Activated T-helper 9 cell treated with anti-CD3 and anti-CD28 coated beads, Interleukin-2, amount 50 U/mL, for 16 hours (primary cell): ENCODE measurements at places on chromosomes 1 and 21.

GRCh38 chr1:7456722-7457082 is 314.4 kb upstream of the VAMP3 start:
- no peak for DNase-seq

DNA sequence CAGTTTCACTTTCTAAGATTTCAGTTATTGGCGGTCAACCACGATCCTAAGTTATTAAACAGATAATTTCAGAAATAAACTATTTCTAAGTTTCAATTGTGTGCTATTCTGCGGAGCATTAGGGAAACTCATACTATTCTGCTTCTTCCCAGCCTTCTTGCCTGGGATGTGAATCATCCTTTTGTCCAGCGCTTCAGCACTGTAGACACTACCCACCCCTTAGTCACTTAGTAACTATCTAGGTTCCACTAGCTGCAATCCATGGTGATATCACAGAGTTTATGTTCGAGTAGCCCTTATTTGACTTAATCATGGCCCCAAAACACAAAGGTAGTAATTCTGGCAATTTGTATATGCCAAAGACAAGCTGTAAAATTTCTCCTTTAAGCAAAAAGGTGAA is 279.9 kb upstream of the ADAMTS5 start:
- no peak for DNase-seq

DNA sequence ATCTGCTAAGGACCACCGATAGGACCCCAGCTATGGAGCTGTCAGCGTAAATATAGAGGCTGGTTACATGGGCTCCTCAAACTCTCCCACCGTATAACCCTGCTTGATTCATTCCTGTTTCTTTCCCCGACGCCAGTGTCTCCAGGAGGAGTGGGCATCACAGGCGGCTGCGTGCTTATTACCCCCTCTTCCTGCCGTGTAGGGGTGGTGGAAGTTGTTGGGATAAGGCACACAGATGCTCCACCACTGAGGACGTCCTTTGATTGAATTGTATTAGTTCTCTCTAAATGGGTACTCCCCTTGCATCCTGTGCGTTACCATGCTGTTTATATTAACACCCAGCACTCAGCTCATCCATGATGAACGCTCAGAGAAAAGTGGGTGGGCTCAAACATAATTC is 104.6 kb downstream of the ZBTB18 start:
- DNase-seq = no peak

- DNase-seq = no peak
Observed at GRCh38 chr1:203440771-203441170, 34.8 kb upstream of the PRELP start.

DNA sequence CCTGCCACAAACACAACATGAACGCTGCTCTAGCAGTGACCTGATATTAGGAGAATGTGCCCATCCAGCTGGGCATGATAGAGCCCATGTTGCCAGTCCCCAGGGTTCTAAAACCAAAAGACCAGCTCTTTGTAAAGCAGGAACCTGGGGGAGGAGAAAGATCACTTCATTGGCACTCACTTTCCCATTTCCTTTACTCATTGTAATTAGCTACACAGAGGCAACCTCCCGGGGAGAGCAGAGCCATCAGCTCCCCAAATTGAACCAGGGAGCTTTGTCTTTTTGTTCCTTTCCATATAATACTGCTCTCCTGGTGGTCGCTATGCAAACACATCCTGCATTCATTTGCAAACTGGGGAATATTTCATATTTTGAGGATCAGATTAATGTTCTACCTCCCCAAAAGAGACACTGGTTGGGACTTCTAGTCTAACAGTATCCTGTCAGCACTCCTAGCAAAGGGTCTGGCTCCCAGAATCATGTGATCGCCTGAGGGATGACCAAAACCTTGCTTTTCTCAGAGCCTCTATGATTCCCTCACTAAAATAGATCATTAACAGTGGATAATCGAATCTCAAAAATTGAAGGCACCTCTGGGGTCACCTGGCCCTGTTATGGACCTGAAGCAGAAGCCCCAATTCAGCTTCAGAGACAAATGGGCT is 76.7 kb upstream of the CD1D start:
- no peak for DNase-seq

DNA sequence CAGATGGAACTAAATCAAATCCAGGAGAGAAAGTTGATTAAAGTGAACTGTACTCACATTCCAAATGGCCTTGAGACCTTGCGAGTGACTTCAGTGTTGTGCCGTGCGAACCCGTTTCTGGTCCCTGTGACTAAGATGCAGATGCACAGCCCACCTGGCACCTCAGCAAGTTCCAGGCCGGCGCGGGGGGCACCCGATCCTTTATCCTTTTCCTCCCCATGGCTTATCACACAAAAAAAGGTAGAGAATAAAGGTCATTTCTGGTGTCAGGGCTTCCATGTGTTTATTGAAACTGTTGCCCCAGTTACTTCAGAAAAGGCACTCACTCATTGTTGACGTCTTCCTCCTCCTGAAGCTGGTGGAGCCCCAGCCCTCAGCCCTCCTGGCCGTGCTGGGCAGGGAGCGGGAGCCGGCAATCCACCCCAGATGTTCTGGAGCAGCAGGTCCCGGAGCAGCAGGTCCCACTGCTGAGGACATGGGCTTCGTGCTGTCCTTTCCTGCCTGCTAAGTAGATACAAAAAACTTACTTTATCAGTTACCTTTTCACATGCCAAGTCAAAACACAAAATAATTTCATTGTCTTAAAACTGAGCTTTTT is 53.0 kb downstream of the PCNT start:
- no peak for DNase-seq

DNA sequence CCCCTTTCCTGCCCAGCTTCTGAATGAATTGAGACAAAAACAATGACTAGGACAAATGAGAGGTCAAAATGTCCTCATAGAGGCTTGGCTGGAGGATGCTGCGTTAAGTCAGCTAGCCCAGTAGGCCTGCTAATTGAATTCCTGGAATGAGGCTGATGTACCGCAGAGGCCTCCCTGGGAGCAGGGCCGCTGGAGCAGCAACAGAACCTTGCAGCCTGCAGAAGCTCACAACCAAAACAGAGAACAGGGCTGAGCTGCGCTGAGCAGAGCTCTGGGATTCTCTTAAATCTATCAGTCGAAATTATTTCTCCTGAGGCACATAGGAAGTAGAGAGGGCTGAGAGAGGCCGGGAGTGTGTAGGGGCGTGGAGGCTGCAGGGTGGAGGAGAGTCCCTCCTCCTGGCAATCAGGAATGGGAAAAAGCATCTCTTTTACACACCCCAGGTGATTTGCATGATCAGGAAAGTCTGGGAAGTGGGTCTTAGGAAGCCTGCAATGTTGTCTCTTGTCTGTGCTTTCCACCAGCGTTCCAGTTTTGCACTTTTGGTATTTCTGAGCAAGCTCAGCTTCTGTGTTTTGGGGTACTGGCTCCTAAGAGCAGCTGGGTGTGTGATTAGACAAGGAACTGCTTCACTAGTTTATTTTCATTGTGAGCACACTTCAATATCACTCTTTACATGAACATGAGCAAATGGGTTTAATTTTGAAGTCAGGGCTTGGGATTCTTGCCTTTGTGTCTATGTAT is 66.5 kb downstream of the RYR2 start:
- no peak for DNase-seq

DNA sequence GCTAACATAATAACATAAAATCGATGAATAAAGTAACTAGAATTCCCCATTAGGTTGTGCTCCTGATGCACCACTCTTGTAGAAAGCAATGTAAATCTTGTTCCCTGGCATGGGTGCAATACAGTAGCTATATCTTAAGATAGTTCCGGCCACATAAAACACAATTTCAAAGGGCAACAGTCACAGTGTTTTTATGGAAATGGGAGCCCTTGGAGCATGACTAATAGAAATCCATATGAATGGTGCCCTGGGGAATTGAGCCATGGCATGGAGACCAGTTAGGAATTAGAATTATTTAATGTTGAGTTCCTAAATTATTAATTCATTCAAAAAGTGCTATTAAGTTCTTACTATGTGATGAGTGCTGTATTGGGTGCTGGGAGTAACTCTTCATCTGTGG is 118.7 kb downstream of the KCNK2 start:
- DNase-seq = no peak

DNA sequence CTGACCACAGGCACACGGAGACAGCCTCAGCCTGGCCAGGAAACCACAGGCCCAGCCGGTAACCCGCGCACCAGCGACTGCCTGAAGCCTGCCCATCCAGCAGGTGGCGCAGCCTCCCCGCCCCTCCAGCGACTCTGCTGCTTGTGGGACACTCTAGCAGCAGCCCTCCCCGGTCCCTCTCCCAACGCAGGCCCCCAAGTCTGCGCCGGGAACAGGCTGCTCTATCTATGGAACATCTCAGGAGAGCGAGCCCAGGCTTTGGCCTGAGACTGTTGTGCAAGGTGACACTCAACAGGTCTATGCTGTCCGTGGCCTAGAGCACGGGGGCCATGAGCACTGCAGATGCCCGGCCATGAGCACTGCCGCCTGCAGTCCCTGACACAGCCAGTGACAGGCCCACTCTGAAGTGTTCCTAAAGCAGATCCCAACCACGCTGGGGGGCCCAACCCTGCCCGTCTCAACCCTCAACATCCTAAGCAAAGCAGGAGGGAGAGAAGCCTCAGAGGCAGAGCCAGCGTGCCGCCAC is 28.4 kb downstream of the WDR4 start:
- no peak for DNase-seq

- no peak for DNase-seq
Observed at GRCh38 chr1:115980998-115981993, 5.0 kb downstream of the SLC22A15 start.

DNA sequence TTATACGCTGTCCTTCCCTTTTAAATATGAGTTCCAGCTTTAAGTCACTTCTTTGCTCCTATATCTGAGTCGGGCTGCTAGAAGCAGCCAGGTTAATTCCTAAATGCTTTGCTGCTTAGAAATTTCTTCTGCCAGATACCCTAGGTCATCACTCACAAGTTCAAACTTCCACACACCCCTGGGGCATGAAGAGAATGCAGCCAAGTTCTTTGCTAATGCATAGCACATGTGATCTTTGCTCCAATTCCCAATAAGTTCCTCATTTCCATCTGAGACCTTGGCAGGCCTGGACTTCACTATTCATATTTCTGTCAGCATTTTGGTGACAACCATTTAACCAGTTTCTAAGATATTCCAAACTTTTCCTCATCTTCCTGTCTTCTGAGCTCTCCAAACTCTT is 14.5 kb upstream of the APP start:
- DNase-seq = no peak

DNA sequence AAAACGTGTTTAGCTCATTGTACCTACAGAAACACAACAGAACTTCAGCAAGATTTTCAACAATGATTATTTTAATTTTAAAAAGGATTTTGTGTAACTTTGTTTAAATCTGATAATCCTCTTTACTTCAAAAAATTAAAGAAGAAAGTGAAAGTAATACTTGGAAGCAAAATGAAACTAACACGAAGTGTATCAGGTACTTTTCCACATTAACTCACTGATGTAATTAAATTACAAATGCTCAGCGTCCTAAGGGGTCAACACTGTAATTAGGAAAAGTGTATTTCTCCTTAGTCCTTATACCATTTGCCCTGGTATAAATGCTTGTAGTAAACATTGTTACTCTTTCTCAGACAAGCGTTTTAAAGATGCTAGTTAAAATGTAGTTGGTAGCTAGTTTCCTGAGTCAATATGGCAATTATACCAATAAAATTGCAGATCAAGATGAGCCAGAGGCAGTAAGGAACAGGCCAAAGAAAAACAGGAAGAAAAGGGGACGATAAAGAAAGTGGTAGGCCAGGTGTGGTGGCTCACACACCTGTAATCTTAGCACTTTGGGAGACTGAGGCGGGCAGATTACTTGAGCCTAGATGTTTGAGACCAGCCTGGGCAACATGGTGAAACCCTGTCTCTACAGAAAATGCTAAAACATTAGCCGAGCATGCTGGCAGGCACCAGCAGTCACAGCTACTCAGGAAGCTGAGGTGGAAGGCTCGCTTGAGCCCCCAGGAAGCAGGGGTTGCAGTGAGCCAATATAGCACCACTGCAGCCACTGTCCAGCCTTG is 553.0 kb downstream of the SMYD3 start:
- DNase-seq = no peak

DNA sequence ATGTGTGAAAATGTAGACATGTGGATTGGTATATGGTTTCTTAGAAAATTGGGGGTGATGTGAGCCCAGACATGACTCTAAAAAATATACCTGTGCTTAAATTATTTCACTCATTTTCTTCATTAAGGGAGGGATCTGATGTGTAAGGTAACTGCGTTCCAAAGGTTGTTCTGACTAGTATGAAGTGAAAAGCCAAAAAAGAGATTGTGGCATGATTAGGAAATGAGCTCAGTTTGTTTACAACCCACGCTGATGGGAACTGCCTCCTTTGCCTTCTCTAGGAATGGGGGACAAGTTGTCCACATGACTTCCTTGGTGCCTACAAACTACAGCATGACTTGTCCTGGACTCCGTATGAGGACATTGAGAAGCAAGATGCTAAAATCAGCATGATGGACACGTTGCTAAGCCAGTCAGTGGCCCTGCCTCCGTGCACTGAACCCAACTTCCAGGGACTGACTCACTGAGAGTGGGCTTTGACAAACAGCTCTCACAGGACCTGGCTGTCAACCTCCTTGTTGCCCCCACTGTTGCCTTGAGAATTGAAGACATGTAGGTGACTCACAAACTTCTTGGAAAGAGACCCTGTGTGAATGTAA is 8.0 kb downstream of the C1orf50 start:
- DNase-seq = no peak

- DNase-seq = no peak
Observed at GRCh38 chr1:50930193-50930592, 29.9 kb downstream of the FAF1 start.

DNA sequence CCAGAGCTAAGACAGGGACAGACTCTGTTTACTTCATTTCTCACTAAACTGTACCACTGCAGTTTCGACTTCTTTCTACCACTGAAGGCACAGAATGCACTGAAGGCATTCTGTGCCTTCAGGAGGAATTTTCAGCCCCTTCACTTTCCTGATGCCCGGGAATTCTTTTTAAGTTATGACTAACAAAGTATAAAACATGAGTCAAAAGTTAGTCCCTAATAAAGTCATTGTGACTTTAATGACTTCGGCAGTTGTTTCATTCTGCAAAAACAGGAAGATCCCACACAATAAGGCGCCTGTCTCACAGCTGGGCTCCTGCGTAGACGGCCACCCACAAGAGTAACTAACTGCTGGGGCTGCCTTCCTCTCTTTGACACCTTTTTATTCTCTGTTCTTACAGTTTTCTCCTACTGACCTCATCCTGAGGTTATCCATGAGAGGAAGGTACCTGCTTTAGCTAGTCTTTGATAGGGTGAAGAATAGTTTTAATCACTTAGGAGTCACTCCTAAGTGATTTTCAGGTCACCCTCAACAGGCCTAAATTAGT is 183.9 kb upstream of the SGIP1 start:
- peak; percentile 41 for DNase-seq

DNA sequence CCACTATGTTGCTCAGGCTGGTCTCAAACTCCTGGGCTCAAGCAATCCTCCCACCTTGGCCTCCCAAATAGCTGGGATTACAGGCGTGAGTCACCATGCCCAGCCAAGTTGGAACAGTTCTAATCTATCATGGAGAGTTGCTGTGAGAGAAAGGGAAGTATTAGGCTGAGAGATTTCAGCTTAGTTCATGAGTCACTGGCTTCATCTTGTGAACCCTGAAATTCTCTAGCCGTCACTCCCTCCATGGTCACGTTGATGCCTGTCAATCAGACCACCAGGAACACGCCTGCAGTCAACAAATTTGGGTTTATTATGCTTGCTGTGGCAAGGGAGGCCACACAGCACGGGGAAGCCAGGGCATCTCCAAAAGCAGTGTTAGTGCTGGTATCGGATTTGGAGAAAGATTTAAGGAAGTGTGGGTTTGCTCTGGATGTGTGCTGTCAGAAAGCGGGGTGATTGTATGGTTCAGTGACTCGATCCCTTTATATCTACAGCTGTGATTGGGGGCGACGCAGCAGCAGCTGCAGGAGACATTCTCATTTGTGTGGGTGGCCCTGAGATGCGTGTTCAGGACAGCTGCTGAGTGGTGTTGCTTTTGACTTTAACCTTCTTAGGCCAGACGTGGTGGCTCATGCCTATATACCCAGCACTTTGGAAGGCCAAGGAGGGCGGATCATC is 18.7 kb downstream of the UQCRHL start:
- no peak for DNase-seq
